Right lung (tissue), 10 donors: ENCODE measurements at places on chromosomes 3 and 15. TPM values are rescaled to one million over a fixed set of nuclear protein-coding genes. Genes with fewer than 3 reads are reported as not detected.

Gene SPATA12
- not detected for polyA plus RNA-seq

DNA sequence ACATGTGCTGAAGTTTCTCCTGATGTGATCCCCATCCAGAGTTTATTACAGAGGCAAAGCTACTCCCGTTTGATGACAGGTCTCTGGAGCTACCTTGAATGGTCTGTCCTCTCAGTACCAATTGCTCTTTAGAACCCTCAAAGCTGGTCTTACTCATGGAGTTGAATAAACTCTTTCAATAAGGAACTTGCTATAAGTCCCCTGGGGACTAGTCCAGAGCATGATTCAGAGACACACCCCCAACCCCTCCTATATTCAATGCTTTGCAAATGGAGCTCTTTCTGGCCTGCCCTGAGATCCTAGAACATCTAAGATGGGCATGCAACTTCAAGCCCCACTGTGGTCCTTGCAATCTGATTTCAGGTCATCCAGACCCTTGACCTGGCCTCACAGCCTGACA, 23.9 kb upstream of the TPM1 start:
- DNase-seq: no peak

- no peak for DNase-seq
Observed at GRCh38 chr3:179503640-179504039, 52.4 kb upstream of the GNB4 start.

DNA sequence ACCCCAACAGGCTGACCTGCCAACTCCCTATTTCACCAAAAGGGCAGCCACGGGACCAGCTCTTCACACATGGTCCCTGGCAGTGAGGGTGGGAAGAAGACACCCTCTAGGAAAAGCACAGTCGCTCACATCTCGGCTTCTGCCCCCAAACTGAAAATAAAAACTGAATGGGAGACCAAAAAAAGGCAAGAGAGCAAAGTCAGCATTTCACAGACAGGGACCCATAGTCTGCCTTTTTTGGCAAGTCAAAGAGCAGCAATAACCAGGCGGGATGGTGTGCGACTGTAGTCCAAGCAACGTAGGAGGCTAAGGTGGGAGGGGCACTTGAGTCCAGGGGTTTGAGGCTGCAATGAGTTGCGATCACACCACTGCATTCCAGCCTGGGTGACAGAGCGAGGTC, 154.1 kb downstream of the ADAMTS17 start:
- DNase-seq: no peak

DNA sequence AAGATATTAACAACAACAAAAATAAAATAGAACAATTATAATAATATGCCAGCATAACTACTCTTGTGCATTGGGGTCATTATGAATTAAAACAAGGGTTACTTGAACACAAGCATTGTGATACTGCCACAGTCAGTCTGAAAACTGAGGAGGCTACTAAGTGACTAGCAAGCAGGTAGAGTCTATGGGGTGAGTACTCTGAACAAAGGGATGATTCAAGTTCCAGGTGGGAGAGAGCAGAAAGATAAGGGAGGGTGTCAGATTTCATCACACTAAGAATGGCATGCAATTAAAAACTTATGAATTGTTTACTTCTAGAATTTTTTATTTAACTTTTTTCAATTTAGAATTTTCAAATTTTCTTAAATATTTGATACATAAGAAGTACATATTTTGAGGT, 754.4 kb upstream of the GOLIM4 start:
- no peak for DNase-seq

DNA sequence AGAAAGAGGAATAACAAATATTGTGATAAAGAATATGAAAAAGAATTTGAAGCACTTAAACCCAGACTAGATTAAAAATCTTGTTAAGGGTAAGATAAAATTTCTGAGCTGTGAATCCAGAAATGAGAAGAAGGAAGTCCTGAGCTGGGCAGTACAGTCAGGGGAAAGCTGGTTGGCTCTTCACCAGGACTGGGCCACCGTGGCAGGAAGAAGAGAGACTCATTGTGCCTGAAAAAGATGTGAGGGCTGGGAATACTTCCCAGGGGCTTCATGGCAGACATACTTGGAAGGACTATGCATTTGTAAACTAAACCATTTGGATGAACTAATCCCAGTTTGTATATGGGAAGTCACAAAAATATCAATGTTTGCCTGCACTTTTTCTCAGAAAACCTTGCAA, 28.5 kb upstream of the MYO5C start:
- DNase-seq: no peak

DNA sequence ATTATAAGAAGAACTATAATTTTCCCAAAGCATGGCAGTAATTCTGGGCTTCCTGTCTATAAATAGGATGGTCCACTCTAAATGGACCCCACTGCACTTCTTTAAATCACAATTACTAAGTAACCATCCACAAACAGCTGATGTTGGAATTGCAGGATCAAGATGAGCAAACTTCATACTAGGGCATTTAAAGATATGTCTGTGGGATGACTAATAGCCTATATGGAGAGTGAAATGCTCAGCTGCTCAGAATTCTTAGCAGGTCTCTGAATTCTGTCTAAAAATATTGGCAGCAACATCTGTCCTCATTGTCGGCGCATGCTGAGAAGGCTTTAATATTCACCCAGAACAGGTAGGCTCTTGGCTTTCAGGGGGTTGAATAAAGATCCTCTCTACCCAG, 140.4 kb downstream of the SATB1 start:
- no peak for DNase-seq

DNA sequence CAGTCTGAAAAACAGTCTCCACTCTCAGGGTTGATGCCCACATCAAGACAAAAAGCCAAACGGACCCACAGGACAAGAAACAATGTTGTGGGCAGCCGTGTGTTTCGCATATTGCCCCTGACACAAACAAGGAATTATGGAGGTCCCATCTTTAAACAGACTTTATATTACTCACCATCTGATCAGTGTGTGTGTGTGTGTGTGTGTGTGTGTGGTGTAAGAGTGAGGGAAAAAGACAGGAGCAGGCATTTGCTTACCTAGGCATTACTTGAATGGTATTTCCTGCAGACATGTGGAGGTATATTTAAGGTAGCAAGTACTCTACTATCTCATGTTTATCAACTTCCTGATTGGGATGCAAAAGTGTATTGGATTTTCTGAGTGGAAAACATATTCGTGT, 136.3 kb downstream of the TMCO5A start:
- no peak for DNase-seq
